Dorsolateral prefrontal cortex (tissue), 122 donors: ENCODE measurements at places on chromosomes 4 and X. TPM values are rescaled to one million over a fixed set of nuclear protein-coding genes. Genes with fewer than 3 reads are reported as not detected.

GRCh38 chr4:47154816-47155370, 123.5 kb downstream of the GABRB1 start:
- DNase-seq, result no peak

Gene CT45A2
- total RNA-seq, result not detected

Gene VSIG1
- total RNA-seq, result 0.38 TPM

DNA sequence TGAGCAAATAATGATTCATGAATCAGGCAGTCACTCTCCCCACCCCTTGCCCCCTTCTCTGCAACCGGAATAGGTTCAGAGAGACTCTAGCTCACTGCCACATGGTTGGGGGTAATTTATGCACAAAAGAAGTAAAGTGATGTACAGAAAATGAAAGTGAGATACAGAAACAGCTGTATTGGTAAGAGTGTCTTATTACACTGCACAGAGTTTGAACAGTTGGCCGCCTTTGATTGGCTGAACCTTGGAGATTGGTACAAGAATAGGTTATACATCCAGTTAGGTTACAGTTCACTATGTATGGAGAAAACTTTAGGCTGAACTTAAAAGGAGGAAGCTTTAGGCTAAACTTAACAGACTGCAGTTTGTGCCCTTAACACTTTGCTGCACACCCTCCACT, 34.6 kb upstream of the DIAPH2 start:
- no peak for DNase-seq

Gene SHISA3
- total RNA-seq, result 0.84 TPM

Gene RAI2
- 12.4 TPM for total RNA-seq

GRCh38 chr4:83329521-83330110, 5.0 kb downstream of the HPSE start:
- no peak for DNase-seq

Gene TAF7L
- total RNA-seq, result 1.1 TPM

GRCh38 chr4:16411501-16412085, 185.3 kb upstream of the TAPT1 start:
- no peak for DNase-seq

DNA sequence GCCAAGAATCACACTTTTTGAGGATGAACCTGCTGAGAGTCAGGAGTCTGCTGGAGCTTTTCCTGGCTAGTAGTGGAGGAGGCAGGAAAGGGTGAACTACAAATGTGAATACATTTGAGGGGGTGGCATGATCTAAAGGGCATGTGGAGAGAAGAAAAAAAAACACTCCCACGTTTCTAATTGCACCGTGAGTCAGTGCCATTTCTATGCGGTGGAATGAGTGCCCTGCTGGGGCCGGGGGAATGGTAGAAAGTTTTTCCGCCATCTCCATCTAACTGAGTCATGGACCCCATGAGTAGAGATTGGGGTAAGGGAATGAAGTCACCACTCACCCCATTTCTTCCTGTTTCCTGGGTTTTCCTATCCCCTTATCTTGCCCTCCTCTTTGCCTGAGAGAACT, 19.8 kb downstream of the BEX3 start:
- DNase-seq, result no peak

Gene ITIH6
- not detected for total RNA-seq

- DNase-seq, result no peak
These were observed 89.9 kb upstream of the FAT1 start for GRCh38 chr4:186813377-186814068.

Gene TGIF2LX
- total RNA-seq, result not detected

Gene ATP6AP2
- total RNA-seq, result 188 TPM

DNA sequence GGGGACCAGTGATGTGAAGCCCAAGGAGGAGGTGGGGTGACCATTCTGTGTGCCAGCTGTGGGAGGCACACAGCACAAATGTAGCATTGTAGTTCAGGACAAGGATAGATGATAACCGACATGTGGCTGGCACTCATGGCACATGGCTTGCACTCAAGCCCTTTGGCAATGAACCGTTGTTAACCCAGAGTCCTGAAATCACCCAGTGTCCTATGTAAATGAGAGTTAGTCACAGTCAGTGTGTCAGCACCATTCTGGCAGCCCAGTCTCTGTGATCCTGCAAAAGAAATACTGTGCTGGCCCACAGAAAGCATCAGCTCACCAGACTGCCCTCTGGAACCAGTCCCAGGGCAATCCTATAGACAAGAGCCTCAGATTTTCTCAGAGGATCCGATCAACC, 339.3 kb downstream of the MID1IP1 start:
- DNase-seq, result no peak

GRCh38 chrX:102599951-102600579, 750 bp downstream of the ARMCX5 start:
- DNase-seq, result no peak

DNA sequence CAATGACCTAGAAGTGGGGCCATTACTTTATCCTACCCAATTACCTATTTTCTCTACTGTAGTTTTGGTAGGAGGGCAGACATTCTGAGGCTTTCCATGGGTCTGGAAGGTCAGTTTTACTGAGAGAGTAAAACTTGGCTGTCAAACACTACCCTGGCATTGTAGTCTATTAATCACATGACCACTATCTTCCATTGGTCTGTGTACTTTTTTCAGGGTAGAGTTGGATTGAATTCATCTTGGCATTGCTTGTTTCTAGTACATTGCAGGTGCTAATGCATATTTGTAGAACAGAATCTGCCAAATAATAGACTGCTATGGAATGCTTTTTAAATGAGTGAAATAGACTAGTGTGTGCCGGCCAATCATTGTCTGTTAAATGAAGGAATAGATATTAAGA, 271.9 kb downstream of the STIM2 start:
- DNase-seq, result no peak

Gene ARX
- 11.9 TPM for total RNA-seq

GRCh38 chr4:4423706-4424498, 37.0 kb downstream of the NSG1 start:
- no peak for DNase-seq

DNA sequence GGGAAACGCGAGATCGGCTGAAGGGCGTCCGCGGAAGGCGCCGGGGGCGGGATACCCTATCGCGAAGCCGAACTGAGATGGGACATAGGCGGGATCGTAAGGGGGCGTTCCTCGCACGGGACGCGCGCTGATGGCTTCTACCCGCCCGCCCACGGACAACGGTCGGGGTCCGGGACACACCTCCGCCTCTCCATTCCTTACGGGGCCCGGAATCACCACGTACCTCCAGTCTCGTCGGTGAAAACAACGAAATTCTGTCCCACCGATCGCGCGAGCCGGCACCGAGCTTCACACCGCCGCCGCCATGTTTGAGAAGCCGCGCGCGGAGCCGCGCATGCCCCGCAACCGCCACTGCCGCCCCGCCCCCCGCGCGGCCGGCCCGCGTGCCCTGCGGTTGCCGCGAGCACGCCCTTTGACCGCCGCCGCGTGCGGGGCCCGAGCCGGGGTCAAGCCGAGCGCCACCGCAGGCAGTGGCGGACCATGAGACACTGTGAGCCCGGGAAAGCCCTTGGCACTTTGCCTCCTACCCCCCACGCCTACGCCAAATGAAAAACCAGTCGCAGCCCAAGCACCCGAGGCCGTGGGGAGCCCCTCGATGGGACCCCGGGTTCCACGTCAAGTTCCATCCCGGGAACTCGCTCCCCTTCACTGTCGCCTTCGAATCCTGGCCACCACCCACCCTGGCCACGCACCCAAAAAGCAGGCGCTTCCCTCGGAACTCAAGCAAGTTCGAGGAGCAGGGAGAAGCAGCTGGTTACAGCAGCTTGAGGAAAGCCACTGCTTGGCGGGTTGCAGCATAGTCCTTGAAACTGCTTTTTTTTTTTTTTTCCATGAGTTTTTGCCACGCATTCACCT, at the start of gene SCML2:
Gene SCML2, minus strand, starts transcription at position 320 of the 855 bp plus-strand sequence. CDS start 20,617 bp downstream, outside the sequence.
- DNase-seq, result no peak

Gene PABPC1L2A
- 16.5 TPM for total RNA-seq

Gene BEX2
- 121 TPM for total RNA-seq

- no peak for DNase-seq
These were observed 2.3 kb upstream of the SLC35A2 start for GRCh38 chrX:48913605-48914366.

Gene BST1
- total RNA-seq, result 0.88 TPM

- DNase-seq, result no peak
These were observed 15.0 kb upstream of the ARSF start for GRCh38 chrX:3026074-3026815.

DNA sequence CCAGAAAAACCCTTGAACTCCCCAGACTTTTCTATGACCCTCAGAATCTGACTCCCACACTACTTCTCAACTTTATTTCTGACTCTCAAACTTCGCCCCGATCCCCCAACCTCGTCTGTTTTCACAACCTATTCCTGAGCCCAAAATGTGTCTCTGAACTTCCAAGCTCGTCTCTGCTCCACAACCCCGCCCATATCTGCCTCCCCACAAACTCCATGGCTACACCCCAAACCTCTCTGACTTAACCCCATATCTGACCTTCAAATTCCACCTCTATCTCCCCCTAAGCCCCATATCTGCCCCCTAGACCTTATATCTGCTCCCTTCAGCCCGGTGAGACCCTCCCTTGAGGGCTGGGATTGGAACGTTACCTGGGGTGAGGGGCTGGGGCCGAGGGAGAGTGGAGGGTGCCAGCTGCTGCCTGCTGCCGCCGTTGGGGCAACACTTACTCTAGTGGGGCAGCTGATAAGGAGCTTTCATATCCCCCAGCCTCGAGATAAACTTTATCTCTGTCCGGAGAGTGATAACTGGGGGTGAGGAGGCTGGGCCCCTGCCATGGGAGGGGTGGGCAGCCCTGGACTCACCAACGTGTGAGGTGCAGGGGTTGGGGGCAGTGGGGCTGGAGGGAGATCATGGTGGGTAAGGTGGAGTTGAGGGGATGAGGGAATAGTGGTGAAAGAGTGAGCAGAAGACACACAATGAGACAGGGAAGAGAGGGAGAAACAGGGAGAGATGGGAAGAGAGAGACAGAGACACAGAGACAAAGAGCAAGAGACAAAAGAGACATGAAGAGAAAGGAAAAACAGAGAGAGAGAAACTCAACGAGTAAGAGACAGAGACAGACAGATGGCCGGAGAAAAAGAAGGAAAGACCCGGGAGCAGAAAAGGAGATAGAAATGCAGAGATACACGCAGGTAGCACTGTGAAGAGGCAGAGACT, 1.4 kb downstream of the GATA1 start:
- DNase-seq, result no peak

DNA sequence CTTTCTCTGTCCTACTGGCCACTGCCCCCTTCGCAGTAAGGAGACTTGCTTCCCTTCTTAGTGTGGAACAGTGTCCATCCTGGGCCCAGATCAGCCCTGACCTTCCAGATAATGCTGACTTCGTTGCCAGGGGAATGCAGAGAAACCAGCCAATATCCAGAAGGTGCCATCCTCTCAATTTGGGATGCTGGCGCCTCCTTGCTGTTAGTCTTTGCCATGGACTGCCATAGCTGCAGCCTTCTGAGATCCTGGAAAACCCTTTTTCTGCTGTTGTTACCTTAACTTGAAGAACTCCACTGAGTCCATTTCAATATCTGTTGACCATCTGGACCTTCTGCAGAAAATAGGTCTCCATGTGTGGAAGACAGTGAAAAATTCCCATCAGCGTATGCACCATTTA, 21.8 kb downstream of the RAI2 start:
- no peak for DNase-seq

- no peak for DNase-seq
These were observed 90.8 kb upstream of the LIMCH1 start for GRCh38 chr4:41446981-41447725.

GRCh38 chrX:2507904-2508627, 7.3 kb upstream of the DHRSX start:
- peak; percentile 17 for DNase-seq

- DNase-seq, result peak; percentile 80
These were observed at the start of gene WWC2 for GRCh38 chr4:183098723-183099536. TSS of gene WWC2 (plus strand) at chr4:183099257. CDS start at chr4:183099492, 235 bp downstream.

- no peak for DNase-seq
These were observed 366.5 kb upstream of the BOD1L1 start for GRCh38 chr4:13994016-13994415.

Gene MAGEC3
- total RNA-seq, result 1.00 TPM

Gene CCDC120
- total RNA-seq, result 11.6 TPM

- DNase-seq, result no peak
These were observed 848 bp downstream of the ACSL4 start for GRCh38 chrX:109732017-109732801.

Gene NEIL3
- total RNA-seq, result not detected

Gene XAGE1B
- total RNA-seq, result not detected

GRCh38 chr4:3215733-3216132, 33.2 kb upstream of the MSANTD1 start:
- no peak for DNase-seq

DNA sequence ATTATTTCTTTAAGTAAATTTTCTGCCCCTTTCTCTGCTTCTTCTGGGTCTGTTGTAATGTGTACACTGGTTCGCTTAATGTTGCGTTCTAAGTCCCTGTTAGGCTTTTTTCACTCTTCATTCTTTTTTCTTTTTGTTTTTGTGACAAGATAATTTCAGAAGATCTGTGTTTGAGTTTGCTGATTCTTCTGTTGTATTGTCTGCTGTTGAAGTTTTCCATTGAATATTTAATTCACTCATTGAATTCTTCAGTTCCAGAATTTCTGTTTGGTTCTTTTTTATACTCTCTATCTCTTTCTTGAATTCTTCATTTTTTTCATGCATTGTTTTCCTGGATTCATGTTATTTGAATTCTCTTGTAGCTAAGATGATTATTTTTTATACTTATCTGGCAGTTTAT, 66.3 kb upstream of the NUDT6 start:
- DNase-seq, result no peak

Gene SERTM2
- total RNA-seq, result 0.11 TPM

GRCh38 chr4:23856630-23857029, 33.2 kb downstream of the PPARGC1A start:
- no peak for DNase-seq

Gene TREX2
- total RNA-seq, result 0.85 TPM

- peak; percentile 76 for DNase-seq
These were observed 247 bp upstream of the PPA2 start for GRCh38 chr4:105474099-105474518.

Gene SSX2B
- total RNA-seq, result not detected

DNA sequence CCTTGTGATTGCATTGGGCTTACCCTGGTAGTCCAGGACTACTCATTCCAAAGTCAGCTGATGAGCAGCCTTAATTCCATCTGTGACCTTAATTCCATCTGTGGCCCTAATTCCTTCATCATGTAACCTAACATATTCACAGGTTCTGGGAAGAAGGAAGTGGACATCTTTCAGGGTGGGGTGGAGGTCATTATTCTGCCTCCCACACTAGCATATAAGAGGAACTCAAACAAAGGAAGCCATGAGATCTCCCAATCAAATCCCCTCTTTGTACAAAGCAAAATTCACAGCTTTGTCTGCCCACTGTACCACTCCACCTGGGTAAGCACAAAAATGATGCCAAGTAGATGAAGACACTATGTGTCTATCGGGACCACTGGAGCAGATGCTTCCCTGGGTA, 87.3 kb downstream of the SLC2A9 start:
- no peak for DNase-seq

DNA sequence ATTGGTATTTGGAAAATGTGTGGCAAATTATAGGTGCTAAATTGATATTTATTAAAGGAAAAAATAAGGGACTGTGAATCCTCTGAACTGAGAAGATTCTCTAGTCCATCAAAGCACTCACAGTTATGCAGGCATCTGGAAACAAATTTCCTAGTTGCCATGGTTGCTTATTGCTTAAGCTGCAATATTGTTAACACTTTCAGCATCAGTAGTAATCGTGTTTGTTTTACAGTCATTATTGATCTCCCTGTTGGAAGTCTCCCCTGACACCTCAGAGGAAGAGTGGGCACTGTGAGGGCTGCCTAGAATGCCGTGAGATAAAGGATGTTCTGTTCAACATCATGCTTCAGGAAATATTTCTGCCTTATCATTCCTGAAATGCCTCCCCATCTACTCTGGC, 2004.3 kb upstream of the ADGRL3 start:
- DNase-seq, result no peak
